ACHN (cell line): ENCODE measurements at places on chromosomes 13 and 19.

DNA sequence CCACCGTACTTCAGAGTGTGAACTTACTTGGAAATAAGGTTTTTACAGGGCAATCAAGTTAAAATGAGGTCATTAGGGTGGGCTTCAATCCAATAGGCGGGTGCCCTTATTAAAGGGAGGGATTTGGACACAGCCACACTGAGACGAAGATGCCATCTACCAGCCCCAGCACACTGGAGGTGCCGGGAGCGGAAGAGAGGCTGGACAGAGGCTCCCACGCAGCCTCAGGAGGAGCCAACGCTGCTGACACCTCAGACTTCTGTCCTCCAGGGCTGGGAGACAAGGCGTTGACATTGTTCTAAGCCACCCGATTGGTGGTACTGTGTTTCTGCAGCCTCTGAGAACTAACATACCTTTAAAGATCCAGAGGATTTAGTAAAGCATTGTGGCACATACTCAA lies 12.6 kb upstream of the RAB20 start:
- DNase-seq = no peak

DNA sequence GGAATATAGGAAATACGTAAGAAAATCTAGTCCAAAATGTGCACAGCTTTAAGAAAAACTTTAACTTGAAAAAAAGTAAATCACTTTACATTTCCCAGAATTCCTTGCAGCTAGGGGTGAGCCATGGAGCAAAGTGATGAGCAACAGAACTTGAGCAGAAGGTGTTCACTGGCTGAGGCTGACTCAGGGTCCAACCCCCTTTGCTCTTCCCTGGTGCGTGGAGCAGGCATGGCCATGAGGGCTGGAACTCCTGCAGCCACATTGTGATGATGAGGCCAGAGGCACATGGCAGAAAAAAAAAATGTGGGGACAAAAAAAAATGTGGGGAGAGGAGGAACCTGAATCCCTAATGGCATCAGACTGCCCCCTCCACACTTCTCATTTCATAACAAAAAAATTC lies 9.9 kb upstream of the PLA2G4C start:
- no peak for DNase-seq

- DNase-seq = no peak
These were observed 12.0 kb downstream of the MLLT1 start for GRCh38 chr19:6267552-6268381.

DNA sequence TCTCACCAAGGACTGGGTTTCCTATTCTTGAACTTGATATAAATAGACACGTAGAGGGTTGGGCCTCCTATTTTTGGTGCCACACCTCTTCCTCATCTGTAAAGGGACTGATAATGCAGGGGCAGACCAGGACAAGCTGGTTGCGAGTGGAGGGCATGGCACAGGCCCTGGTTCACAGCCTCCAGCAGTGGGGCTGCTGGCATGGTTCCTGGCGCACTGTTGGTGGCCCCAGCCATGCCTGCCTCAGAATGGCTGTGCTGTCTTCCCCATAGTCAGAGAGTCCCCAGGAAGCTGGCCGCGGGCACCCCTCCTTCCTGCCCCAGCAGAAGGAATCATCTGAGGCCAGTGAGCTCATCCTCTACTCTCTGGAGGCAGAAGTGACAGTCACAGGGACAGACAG lies 10.5 kb upstream of the OVOL3 start:
- no peak for DNase-seq

- DNase-seq = no peak
These were observed 1721.8 kb upstream of the SPRY2 start for GRCh38 chr13:82062772-82063171.

- DNase-seq = no peak
These were observed at the start of gene PLK5 for GRCh38 chr19:1523412-1524286. TSS of gene PLK5 (plus strand) at chr19:1524077. CDS start at chr19:1526997, 2,920 bp downstream.

GRCh38 chr13:19382111-19382510 lies 179.2 kb downstream of the TPTE2 start:
- no peak for DNase-seq

DNA sequence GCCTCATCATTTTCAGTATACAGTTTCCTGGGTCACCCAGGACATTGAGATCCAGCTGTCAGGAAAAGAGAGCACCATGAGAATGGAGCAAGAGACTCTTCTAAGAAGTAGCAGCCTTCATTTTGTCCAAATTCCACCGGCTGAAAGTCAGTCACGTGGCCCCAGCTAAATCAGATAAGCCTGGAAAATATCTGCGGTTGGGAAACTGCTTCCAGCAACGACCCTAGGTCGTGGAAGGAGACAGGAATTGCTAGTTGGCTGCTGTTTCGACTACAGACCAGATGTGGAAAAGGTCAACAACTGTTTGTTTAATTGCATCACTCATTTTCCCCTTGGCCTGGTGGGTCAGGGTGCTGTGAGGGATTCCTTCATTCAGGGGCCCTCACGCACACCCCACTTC lies 107.0 kb downstream of the ZNF536 start:
- no peak for DNase-seq

- DNase-seq = no peak
These were observed 6.2 kb downstream of the RNU6-9 start for GRCh38 chr19:899336-900042.

- no peak for DNase-seq
These were observed 111.8 kb upstream of the UQCRFS1 start for GRCh38 chr19:29324717-29325116.

GRCh38 chr19:6868351-6868750 lies 19.0 kb upstream of the ADGRE1 start:
- no peak for DNase-seq

- peak; percentile 30 for DNase-seq
These were observed 6.3 kb downstream of the SPINT2 start for GRCh38 chr19:38270587-38271167.

DNA sequence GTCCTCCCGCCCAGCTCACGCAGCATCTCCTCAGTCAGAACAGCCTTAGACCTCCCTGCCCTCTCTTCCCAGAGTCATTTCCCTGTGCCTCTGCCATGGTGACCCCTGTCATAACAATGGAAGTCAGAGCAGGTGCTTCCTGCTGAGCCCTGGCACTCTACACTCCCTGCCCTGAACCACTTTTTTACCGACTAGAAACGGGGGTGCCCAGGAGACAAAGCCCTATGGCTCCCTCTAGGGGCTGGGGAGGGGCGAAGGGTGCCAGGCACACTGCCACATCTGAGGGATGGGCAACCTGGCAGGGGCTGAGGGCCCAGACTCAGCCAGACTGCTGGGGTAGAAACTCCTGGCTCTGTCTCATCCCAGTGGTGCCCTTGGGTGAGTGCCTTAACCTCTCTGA lies 16.4 kb downstream of the ZNF574 start:
- peak; percentile 39 for DNase-seq

- no peak for DNase-seq
These were observed 1765.8 kb downstream of the SLITRK1 start for GRCh38 chr13:82116422-82116989.

GRCh38 chr19:10966809-10967208 lies 6.0 kb downstream of the SMARCA4 start:
- no peak for DNase-seq

DNA sequence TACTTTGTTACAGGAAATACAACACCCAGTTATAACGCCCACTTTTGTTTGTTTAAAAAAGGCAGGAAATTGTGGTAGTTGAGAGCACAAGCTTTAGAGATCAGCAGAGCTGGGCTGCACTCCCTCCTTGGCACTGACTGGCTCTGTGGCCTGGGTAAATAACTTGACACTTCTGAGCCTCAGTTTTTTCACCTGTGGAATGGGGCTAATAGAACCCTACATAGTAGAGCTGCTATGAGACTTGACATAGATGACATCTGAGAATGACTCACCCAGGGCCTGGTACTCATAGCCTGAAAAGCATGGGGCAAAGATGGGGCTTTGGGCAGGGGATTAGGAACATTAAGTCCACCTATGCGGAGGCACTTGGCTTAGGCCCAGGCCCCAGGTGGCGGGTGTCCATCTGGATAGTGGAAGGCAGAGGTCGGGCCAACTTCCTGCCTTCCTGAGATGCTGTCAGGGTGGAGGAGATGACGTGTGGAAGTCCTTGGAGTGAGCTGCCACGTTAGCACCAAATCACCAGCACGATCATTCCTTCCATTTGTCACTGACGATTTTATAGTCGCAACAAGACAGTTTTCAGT lies 159.1 kb downstream of the KATNAL1 start:
- DNase-seq = no peak

DNA sequence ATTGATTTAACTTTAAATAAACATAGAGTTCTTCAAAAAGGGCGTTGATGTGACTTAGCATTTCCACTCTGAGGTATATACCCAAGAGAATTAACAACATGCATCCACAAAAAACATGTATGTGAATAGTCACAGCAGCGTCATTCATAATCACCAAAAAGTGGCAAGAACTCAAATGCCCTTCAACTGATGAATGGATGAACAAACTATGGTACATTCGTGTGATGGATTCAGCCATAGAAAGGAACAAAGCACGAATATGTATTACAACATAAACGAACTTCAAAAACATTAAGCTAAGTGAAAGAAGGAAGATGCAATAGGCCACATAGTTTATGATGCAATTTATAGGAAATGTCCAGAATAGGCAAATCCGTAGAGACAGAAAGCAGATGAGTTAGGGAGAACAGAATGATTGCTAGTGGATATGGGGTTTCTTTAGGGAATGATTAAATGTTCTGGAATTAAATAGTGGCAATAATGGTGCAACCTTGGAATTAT lies 72.3 kb upstream of the UQCRFS1 start:
- DNase-seq = no peak

GRCh38 chr13:109803825-109804224 lies 17.4 kb upstream of the IRS2 start:
- DNase-seq = no peak

- DNase-seq = peak; percentile 28
These were observed 175.9 kb downstream of the IRS2 start for GRCh38 chr13:109610517-109610916.

DNA sequence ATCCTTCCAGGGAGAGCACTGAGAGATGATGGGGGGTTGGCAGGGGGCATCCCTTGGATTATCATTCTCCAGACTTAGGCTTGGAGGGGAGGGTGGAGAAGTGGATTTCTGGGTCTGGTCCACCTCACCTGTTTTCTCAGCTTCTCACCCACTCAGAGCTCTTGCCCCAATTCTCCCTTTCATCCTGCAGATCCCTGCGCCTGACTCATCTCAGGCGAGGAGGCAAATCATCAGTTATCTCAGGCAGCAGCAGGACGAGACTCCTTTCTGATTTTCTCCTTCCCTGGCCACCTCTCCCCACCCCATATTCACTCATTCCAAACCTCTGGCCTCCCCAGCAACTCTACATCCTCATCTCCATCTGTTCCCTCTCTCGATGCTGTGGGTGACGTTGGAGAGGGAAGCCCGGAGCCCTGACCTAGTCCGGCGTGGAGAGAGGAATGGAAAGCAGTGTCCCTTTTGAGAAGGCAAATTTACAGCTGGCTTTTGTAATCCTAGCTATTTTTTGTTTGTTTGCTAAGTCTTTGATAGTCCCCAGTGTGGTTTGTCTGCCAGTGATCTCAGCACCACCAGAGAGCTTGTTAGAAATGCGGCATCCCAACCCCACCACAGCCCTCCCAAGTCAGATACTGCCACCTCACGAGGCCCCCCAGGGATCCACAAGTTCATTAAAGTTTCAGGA lies 24.0 kb upstream of the TPT1 start:
- DNase-seq = no peak

DNA sequence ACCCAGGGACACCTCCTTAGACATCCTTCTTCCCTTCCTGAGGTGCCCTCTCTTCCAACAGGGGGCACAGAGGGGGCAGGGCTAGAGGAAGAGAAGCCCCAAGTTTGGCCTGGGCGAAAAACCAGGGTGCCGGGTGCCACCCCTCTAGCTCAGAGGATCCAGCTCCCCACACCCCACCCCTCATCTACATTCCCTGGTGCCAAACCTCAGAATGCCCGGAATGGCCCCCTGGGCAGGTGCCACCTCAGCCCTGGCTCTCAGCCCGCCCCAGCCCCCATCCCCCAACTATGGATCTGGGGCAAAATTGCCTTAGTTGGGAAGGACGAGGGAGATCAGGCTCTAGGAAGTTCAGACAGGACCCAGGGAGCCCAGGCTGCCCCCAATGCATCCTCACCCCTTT lies 2.0 kb downstream of the CNN1 start:
- peak; percentile 32 for DNase-seq

- DNase-seq = peak; percentile 32
These were observed 151.7 kb downstream of the DCLK1 start for GRCh38 chr13:35979361-35979951.

DNA sequence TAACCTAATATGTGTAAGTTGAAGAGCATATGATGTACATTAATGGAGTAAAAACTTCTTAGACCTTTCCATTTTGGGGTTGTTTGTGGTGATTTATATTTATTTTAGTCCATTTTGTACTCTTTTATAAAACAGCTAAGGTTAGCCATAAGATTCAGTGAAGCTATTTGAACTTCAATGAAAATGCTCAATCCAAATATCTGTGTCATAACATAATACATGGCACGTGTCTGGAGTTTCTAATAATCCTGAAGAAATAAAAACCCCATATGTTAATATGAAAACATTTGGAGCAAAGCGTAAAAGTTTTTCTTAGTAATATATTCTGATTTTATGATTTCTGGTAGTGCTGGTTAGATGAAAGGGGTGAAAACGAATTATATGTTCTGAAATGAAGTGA lies 1729.7 kb downstream of the PCDH9 start:
- no peak for DNase-seq

- DNase-seq = peak; percentile 1
These were observed 27.5 kb downstream of the SPRYD7 start for GRCh38 chr13:49908637-49909036.

DNA sequence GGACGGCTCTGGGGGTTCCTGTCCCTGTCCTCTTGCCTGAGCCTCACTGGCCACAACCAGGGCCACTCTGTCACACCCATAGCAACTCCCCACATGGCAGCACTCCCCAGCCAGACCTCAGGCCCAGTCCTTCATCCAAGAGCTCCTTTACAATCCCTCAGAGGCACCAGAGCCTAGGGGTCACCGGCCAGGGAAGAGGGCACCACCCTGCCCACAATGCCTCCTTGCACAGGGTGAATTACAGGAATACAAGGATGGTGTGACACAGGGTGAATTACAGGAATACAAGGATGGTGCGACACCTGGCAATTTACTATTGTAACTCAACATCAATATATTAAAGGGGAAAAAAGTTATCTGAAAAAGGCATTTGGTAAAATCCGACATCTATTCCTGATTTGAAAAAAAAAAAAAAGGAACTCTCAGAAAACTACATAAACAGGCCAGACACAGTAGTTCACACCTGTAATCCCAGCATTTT lies 16.5 kb downstream of the MIER2 start:
- peak; percentile 7 for DNase-seq

- DNase-seq = no peak
These were observed 1.6 kb downstream of the JUNB start for GRCh38 chr19:12792853-12793289.

- no peak for DNase-seq
These were observed 42.7 kb downstream of the KLF5 start for GRCh38 chr13:73101351-73102007.

DNA sequence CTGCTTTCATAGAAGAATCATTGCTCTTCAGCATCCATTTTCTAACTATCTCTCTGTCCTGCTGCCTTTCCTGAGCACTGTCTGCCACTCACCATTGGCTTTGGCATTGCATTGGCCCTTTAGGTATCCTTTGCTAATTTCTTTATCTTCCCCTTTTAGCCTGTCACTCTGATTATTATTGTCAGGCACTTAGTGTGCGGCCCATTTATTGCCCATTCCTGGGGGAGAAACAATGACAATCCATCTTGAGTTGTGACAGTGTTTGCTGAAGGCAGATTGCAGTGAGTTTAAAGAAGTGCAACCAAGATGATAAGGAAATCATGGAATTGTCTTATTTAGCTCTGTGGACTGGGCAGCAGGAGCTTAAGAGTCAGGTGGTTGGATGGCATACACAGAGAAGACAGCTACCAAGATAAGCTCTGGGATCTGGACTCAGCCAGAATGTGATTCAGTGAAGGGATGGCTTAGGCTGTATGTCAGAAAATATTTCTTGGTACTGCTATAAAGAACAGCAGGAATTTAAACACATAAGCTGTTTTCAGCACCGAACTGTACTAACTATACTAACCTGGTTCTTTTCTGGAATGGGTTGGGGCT lies 25.3 kb downstream of the B3GLCT start:
- DNase-seq = no peak
